Type B pancreatic cell (in vitro differentiated cells): ENCODE measurements at places on chromosomes 5 and 9. TPM values are rescaled to one million over a fixed set of nuclear protein-coding genes. Genes with fewer than 3 reads are reported as not detected.

ORM1 gene
- total RNA-seq = 0.65 and 1.6 TPM in 2 replicates

FYB1 gene
- total RNA-seq = 0.24 and 0.33 TPM in 2 replicates

FOCAD gene
- 46.1 and 51.0 TPM in 2 replicates for total RNA-seq

PCDHGC3 gene
- total RNA-seq = 11.0 and 60.3 TPM in 2 replicates

TMED7 gene
- 77.2 and 102 TPM in 2 replicates for total RNA-seq

EGFLAM gene
- 0.43 and 4.8 TPM in 2 replicates for total RNA-seq

NSMF gene
- 51.2 and 67.8 TPM in 2 replicates for total RNA-seq

GRXCR2 gene
- total RNA-seq = 0.24 TPM in 1 of 2 replicates, not detected in the other

DNA sequence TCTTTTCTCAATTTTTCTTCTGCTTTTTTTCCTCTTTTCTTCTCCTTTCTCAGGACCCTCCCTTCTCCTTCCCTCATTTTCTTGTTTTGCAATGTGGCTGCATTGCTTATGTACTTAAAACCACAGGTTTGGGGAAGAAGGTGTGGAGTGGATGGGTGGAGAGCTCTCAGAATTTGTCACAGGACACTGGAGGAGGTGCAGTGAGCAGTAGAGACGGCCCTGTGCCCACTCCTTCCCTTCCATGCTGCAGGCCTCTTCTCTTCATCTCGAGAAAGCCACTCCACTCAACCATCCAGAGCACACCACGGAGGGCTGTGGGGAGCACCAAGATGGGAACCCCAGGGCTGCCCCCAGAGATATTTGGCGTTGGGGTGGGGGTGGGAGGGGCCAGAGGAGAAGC, 92.3 kb downstream of the FSTL4 start:
- DNase-seq = no peak

GRCh38 chr9:110047955-110048402, 160.0 kb downstream of the C9orf152 start:
- no peak for DNase-seq

DNA sequence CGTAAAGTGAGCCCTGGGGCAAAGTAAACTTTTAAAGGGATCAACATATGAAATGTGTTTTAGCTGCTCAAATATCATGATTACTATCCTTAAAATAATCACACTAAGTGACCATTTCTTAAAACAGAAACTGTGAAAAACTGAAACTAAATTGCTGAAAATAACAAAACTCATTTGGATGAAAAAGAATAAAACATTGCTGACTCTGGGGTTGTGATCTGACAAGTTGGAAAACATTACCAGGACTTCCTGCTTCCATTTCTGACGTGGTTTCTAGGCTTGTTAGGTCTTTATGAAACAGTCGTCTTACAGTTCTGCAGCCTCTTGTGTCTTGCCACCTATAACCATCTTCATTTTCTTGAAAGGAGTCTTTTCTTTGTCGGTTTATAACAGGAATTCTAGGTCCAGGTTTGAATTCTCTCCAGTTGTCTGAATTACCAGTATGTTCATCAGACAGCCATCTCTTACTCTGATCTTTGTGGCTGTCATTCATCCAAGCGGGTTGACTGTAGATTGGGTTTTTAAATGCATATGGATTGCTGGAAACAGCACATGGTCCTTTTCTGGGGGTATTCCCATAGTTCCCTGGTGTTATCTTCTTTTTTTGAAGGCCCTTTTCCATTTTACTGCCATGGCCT, 1.7 kb downstream of the TUT7 start:
- DNase-seq = no peak

GRCh38 chr5:106392766-106393165, 1278.0 kb downstream of the EFNA5 start:
- no peak for DNase-seq

DNA sequence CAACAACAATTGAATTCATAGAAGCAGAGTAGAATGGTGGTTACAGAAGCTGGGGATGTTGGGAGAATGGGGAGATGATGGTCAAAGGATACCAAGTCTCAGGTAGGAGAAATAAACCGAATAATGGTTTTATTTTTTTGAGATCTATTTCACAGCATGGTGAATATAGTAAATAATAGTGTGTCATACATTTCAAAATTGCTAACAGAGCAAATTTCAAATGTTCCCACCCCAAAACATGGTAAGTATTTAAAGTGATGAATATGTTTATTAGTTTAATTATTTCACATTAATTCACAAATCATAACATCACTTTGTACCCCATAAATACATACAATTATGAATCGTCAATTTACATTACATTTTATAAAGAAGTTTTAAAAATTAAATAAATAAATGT, 72.7 kb upstream of the ATG10 start:
- no peak for DNase-seq

DNA sequence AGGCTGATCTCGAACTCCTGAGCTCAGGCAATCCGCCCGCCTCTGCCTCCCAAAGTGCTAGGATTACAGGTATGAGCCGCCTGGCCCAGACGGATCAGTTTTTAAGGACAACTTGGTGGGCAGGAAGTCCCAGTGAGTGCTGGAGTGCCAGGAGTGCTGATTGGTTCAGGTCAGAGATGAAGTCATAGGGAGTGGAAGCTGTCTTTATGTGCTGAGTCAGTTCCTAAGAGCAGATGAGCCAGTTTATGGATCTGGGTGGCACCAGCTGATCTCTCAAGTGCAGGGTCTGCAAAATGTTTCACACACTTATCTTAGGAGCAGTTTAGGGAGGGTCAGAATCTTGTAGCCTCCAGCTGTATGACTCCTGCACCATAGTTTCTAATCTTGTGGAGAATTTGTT, 292.1 kb upstream of the ELAVL2 start:
- DNase-seq = no peak

DNA sequence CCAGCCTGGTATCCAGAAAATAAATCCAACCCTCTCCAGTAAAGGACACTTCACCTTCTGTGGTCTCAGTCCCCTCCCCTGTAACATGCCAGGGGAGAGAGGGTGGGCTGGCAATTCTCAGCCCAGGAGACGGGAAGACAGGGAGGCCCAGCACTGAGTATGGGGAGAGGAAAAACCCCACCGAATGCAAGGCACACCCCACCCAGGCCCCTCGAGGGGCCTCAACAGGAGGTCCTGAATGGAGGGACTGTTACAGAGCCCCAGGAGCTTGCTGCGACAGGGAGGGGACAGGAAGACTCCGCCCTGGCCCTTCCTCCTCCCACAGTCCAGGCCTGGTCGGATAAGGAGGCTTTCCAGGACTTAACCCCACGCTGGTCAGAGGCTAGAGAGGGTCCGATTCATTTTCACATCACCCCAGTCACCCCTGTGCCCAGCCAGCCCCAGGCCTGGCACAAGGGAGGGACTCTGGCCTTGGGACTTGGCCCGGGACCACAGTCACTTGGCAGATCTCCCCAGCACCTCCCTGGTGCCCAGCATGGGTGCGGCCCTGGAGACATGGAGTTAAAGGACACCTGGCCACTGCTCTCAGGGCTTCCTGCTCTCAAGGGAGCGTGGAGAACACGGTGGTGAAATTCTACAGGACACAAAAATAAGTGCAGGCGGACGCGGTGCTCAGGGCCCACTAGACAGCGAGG, 44.9 kb upstream of the STXBP1 start:
- DNase-seq = no peak

GRCh38 chr5:22352493-22352892, 500.7 kb downstream of the CDH12 start:
- DNase-seq = no peak

- no peak for DNase-seq
These were observed 76.4 kb downstream of the MED27 start for GRCh38 chr9:132003319-132003704.

- no peak for DNase-seq
These were observed 895.5 kb upstream of the DMAC1 start for GRCh38 chr9:8694983-8695588.

GRCh38 chr9:95100071-95100627, 217.4 kb downstream of the FANCC start:
- no peak for DNase-seq

GRCh38 chr5:38576961-38577684, 20.7 kb upstream of the LIFR start:
- no peak for DNase-seq

GRCh38 chr9:121949364-121949763, 143.7 kb downstream of the TTLL11 start:
- no peak for DNase-seq

GRCh38 chr5:146877783-146878475, 628 bp downstream of the PPP2R2B start:
- no peak for DNase-seq

- no peak for DNase-seq
These were observed 159.0 kb downstream of the HACD4 start for GRCh38 chr9:20872340-20872977.
